ENCODE measurements at places on chromosomes 13 and 19. TPM values are rescaled to one million over a fixed set of nuclear protein-coding genes. Genes with fewer than 3 reads are reported as not detected.

DNA sequence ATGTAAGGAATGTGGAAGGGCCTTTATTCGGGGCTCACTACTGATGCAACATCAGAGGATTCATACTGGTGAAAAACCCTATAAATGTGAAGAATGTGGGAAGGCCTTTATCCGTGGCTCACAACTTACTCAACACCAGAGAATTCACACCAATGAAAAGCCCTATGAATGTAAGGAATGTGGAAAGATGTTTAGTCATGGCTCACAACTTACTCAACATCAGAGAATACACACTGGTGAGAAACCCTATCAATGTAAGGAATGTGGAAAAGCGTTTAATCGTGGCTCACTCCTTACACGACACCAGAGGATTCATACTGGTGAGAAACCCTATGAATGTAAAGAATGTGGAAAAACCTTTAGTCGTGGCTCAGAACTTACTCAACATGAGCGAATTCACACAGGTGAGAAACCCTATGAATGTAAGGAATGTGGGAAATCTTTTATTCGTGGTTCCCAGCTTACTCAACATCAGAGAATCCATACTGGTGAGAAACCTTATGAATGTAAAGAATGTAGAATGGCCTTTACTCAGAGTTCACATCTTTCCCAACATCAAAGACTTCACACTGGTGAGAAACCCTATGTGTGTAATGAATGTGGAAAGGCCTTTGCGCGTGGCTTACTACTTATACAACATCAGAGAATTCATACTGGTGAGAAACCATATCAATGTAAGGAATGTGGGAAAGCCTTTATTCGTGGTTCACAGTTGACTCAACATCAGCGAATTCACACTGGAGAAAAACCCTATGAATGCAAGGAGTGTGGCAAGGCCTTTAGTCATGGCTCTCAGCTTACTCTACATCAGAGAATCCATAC lies 44.3 kb downstream of the ZNF585A start:
- DNase-seq = no peak

GRCh38 chr13:92894447-92894846 lies 332.2 kb upstream of the GPC6 start:
- DNase-seq = no peak

DNA sequence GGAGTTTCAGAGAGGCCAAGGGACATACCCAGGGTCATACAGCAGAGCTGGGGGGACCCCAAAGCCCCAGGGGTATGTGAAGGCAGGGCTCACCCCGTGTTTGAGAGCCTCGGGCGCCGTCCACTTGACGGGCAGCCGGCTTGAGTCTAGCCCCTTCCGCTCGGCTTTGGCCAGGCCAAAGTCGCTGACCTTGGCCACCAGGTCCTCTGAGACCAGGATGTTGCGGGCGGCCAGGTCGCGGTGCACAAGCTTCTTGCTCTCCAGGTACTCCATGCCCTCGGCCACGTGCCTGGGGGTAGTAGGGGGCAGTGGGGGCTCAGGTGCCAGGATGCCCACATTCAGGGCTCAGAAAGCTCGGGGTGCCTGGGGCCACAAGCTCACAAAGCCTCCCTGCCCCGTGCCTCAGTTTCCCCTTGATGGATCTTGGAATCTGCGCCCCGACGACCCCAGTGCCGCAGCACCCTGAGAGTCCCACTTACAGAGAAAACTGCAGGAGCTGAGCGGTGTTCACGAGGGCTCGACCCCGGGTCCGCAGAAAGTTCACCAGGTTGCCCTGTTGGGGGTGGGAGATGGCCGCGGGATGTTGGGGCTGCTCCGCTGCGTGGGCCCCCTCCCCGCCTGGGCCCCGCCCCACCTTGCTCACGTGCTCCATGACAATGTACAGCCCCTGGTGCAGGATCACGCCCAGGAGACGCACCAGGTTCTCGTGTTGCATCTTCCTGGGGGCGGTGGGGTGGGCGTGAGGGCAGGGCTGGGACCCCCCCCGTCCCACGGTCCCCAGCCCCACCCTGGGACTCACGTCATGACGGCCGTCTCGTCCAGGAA lies 7.1 kb downstream of the MATK start:
- DNase-seq = no peak

DNA sequence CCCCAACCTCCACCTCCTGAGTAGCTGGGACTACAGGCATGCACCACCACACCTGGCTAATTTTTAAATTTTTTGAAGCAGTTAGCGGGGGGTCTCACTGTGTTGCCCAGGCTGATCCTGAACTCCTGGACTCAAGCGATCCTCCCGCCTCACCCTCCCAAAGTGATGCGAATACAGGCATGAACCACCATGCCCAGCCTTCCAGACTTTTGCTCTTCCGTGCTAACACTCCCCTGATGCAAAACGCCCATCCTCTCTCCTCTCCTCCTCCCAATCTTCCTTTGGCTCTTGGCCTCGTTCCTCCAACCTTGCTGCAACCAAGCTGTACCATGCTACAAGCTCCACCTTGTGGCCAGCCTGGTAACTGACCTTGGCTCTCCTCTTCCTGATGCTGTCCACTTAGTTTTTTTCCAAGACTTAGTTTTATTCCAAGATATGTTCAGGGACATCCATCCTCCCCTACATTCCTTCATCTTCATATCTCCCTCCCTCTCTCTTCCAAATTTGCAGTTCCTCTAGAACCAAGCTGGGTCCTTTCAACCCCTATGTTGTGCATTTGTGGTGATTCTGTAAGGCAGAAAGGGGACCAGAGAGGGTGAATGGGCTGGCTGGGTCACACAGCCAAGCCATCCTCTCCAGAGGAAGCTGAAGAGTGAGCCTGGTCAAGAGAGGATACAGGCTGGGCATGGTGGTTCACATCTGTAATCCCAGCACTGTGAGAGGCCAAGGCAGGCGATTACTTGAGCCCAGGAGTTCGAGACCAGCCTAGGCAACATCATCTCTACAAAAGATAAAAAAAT lies 32.8 kb downstream of the TINCR start:
- DNase-seq = no peak

DNA sequence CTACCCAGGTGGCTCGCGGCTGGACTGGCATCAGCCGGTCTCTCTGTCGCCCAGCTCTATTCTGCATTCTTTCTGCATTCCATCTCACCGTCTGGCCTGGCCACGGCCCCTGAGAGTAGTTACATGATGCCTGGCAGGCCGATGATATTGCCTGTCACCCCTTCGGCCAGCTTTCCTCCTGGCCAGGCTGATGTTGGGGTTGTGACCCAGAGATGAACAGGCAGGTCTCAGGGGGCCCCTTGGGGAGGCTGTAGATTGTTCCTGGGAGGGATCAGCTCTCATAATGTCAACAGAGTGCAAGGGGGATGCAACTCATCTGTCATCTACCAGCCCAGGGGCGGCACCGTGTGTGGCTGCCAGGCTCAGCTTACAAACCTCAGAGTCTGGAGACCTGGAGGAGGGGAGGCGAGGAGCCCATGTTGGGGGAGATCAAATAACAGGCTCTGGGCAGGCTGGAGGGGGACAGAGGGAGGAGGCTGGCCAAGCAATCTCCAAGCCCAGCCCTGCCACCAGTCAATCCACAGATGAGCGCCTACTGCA lies 13.6 kb upstream of the FBXO17 start:
- DNase-seq = peak; percentile 77

DNA sequence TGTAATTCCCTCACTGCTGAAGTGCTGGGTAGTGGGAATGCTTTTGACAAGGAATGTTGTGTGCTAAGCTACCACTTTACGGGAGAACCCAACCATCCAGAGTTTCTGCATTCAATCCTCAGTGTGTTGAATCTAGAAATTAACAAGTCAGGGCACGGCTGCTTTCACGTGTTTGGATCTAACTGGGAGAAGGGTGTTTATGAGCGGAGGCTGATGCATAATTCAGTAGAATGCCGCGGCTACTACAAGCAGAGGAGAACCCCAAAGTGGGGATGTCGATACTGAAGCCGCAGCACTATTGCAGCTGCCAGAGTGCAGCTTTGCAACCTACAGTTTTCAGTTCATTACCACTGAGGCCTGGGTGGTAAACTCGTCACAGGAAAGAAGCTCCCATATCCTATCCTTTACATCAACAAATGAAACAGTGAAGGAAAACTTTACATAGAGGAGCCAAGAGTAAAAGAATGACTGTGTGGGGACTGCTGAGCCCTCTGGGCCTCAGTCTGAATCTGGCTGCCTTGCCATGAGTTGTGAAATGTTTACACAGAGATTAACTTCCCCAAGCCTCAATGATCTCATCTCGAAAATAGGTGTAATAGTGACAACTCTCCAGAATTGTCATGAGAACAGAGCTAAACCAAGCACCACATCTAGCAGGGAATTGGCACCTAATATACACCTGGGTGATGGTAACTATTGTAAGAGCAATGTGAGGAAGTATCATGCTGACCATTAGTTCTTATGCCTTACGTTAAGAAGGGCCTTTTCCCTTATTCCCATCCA lies 531.7 kb downstream of the MYO16 start:
- DNase-seq = no peak

- no peak for DNase-seq
Measured at GRCh38 chr13:33103457-33103856, 87.2 kb downstream of the KL start.

- no peak for DNase-seq
Measured at GRCh38 chr13:30916991-30917390, 10.9 kb downstream of the MEDAG start.

- no peak for DNase-seq
Measured at GRCh38 chr13:27972478-27972820, 3.3 kb upstream of the CDX2 start.

GRCh38 chr19:47723581-47723940 lies 10.3 kb downstream of the EHD2 start:
- DNase-seq = no peak

GRCh38 chr13:95298169-95298965 lies 2.9 kb downstream of the ABCC4 start:
- DNase-seq = no peak

DNA sequence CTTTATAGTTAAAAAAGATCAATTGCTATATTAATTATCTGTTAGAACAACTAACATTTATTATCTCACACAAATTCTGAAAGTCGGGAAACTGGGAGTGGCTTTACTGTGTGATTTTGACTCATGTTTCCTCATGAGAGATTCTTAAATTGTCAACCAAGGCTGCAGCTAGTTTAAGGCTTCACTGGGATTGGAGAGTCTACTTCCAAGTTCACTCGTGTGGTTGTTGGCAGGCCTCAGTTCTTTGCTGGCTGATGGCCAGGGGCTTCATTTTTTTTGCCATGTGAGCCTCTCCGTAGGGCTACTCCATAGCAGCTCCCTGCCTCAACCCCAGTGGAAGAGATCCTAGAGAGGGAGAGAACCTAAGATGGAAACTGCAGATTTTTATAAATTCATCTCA lies 24.5 kb upstream of the LPAR6 start:
- peak; percentile 8 for DNase-seq

DNA sequence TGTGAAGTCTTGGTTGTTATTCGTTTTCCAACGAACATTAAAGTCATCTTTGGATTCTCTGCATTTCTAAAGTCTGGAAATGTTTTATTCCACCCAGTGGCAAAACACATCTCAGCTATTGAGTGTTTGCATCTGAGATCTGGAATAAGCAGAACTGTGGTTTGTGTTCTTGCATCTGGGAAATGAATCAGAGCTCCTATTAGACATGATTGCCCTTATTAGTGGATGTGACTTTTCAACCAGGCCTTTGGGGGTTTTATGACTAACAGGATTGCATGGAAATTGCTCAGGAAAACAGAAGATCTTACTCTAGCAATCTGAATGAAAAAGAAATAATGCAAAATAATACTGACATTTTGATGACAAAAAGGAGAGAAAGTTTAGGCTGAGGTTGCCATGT lies 488.8 kb downstream of the IRS2 start:
- no peak for DNase-seq

PCDH9 gene
- total RNA-seq = 9.5 TPM

MED4 gene
- total RNA-seq = 50.8 TPM

EFNA2 gene
- not detected for total RNA-seq

TPM4 gene
- 273 TPM for total RNA-seq
